NCI-H1436 (cell line): ENCODE measurements at places on chromosomes 16 and 17.

GRCh38 chr16:77589071-77589765 lies 133.1 kb upstream of the NUDT7 start:
- no peak for DNase-seq

- DNase-seq: no peak
Observed at GRCh38 chr17:76914937-76915336, 46.7 kb downstream of the MGAT5B start.

- no peak for DNase-seq
Observed at GRCh38 chr17:83145831-83146230, 66.4 kb downstream of the METRNL start.

DNA sequence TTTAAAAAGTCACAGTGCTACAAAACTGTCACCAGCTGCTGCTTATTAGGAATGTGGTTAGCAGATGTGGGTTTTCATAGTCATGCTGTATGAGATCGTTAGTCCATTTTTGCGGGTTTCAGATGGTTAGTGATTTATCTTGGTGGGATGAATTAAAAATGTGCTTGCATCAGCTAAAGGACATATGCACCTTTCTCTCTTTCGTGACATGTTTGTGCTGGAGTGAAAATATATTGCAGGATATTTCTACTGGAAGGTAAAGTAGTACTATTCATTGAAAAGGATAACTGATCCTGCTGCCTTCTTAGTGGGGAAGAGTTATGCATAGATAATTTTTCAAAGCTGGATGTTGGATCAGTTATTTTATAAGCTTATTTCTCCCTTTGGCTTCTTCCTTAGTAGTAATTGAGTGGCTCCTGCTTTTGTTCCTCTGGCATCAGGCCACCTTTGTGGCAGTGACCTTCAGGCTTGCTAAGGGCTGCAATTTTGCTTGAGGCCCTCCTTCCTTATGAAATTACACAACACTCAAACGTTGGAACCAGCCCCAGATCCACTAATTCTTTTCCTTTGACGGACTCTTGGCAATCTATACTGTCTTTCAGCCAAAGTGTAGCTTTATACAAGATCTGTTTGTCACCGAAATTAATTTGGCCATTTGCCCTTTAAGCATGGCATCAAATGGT lies 7.5 kb upstream of the SNTB2 start:
- DNase-seq: no peak

- DNase-seq: no peak
Observed at GRCh38 chr16:21069986-21070385, 80.7 kb downstream of the DNAH3 start.

DNA sequence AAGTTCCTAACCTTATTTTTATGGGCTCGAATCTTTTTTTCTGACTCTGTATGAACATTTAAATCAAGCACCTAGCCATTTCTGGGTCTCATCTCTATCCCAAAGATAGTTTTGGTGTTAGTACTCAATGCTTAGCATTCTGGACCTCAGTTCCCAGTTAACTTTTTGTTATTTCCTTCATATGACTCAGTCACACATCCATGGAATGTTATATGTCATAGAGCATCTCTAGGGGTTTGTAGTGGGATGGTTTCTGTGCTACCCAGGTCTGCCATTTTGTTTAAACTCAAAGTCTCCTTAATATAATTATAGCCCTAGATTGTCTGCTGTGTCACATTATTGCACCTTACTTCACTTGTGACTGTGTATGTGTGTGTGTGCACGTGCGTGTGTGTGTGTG lies 90.1 kb downstream of the EFCAB13 start:
- no peak for DNase-seq

DNA sequence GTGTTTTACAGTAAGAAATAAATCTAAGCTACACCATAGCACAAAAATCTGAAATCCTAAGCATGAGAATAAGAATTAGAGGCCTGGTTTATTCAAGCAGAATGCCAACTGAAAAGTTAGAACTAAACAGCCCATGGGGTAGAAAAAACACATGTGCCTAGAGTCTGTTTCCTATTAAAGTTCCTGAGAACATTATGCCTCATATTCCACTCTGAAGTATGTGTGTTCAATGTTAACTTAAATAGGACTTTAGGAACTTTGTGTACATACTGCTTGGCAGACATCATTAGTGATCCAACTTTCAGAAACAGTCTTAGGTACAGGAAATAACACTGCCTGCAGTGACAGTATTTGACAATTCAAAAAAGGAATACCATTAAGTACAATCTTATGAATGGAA lies 18.2 kb downstream of the HEATR6 start:
- DNase-seq: no peak
